CD4-positive, alpha-beta T cell treated with Interleukin-2 at 100 ng/mL for 4 hours (primary cell): ENCODE measurements at places on chromosomes 5 and 9.

DNA sequence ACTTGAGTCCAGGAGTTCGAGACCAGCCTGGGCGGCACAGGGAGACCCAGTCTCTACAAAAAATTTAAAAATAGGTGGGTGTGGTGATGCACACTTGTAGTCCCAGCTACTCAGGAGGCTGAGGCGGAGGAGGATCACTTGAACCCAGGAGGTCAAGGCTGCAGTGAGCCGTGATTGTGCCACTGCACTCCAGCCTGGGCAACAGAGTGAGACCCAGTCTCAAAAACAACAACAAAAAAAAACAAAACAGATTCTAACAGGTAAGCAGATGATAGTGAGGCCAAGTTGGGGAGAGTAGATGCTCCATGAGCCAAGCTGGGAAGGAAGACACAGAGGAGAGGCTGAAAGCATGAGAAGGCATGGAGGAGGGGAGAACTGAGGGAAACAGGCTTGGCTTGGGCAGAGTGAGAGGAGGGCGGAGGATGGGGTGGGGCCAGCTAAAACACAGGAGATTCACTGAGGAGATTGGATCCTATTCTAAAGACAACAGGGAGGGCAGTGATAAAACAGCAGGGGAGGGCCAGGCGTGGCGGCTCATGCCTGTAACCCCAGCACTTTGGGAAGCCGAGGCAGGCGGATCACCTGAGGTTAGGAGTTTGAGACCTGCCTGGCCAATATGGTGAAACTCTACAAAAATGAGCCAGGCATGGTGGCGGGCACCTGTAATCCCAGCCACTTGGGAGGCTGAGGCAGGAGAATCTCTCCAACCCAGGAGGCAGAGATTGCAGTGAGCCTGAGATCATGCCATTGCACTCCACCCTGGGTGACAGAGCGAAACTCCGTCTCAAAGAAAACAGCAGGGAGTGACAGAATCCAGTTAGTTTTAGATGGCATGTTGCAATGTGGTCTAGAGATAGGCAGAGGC, 8.4 kb downstream of the RPS14 start:
- DNase-seq, result no peak

- DNase-seq, result no peak
Observed at GRCh38 chr9:73595036-73595545, 443.4 kb downstream of the ANXA1 start.

GRCh38 chr9:78863531-78863930, 566.6 kb downstream of the PSAT1 start:
- DNase-seq, result no peak

- DNase-seq, result no peak
Observed at GRCh38 chr5:40955313-40955712, 46.0 kb downstream of the C7 start.

DNA sequence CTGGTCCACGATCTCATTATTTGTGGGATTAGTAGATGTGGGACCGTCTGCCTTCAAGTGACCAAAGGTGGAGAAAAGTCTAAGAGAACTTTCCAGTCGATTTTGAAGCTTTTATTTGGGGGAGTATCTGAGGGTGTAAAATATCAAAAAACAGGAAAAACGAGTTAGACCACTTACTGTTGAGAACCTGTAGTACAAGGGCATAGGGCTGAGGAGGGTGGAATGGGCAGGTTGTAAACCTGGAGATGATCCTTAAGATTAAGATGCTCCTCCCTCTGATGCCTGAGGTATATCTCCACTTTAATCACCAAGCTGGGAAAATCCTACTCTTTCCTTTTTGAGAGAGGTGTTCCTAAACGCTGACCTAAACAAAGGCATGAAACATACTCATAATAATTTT, 32.0 kb upstream of the GTF2H2C start:
- no peak for DNase-seq

DNA sequence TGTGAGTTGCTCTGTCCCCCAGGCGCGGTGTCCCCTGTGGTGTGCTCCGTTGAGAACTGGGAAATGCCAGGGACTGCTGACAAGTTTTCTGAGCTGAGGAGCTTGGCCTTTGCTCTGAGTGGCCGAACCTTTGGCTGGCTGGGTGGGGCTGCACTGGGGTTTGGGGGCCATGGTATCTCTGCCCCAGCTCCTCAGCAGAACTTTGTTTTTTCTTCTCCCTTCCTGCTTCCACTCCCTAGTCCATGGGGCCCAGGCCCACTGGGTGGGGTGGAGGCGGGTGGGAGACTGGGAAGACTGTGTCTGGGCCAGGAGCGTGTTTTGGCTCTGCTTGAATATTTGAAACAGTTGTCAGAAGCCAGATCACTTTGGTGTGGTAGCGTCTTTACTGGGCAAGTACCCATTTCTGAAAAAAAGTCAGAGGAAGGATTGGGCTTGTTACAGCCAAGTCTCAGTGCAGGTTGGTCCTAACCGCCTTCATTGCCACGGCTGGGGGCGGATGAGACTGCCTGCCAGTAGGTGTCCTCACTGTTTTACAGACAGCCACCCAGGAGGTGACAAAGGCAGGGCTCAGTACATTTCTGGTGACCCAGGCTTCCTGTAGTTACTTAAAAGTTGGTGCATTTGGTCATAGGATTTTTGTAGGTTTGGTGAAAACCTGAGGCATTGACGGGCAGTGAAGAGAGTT, 92.7 kb downstream of the DAB2IP start:
- peak; percentile 13 for DNase-seq
